ENCODE measurements at places on chromosomes 12 and 14.

- peak; percentile 1 for DNase-seq
Observed at GRCh38 chr12:125330645-125331341, 265.6 kb downstream of the AACS start.

GRCh38 chr14:95666450-95666849 lies 19.8 kb upstream of the TCL1B start:
- no peak for DNase-seq

- DNase-seq, result no peak
Observed at GRCh38 chr14:94011795-94012194, 14.3 kb upstream of the OTUB2 start.

- no peak for DNase-seq
Observed at GRCh38 chr12:67498991-67499390, 149.6 kb upstream of the DYRK2 start.

DNA sequence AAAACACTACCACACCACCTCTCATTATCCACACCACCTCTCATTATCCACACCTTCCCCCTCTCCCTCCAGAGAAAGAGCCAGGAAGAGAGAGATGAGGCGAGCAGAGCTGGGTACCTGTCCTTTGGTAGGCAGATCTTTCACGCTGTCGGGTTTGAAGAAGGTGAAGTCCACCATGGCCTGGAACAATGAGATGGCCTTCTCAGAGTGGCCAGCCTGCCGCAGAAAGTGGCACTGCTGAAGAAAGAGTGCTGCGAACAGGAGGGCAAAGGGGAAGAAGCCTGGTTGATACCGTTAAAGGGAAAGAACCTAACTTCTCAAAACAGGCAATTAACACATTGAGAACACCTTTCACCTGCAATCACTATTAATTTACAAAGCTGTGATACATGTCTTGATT lies 30.6 kb downstream of the NRDE2 start:
- DNase-seq, result no peak

DNA sequence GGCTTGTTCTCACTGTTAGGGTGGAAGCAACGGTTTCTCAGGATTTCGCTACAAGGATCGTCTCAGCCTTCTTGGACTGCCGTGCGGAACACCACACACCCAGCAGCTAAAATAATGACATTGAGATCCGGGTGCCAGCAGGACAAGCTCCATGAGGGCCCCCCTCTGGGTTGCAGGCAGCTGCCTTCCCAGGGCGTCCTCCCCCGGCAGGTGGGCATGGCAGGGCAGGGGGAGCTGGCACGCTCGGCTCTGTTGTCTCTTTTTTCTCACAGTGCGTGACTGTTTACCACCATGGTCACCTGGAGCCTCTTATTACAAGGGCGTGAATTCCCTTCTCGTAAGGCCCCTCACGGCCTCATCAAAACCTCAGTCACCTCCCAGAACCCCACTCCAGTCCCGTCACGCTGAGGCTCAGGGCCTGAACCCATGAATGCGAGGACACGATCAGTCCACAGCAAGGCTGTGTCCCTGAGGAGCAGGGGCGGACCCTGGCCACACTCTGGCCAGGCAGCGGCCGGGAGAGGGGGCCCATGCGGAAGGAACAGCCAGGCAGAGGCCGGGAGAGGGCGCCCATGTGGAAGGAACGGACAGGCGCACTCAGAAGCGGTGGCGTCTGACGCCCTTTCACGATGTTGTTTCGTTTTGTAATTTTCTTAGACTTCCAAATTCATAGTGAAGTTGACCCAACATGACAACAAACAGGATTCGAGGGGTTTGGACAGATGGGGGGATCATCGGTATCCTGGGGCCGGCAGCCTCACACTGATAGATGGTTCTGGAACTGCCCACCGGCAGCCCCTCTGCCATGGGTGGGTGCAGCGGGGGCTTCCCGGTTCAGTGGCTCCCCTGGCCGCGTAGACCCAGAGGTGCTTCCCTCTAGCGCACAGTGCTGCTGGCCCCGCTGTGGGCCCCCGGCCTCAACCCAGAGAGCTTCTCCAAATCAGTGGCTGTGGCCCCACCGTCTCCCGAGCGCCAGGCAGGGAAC lies 10.0 kb downstream of the LRCOL1 start:
- DNase-seq, result no peak

GRCh38 chr14:100891501-100892445 lies 11.7 kb downstream of the RTL1 start:
- DNase-seq, result no peak

GRCh38 chr12:8661751-8662150 lies 875 bp downstream of the MFAP5 start:
- no peak for DNase-seq

DNA sequence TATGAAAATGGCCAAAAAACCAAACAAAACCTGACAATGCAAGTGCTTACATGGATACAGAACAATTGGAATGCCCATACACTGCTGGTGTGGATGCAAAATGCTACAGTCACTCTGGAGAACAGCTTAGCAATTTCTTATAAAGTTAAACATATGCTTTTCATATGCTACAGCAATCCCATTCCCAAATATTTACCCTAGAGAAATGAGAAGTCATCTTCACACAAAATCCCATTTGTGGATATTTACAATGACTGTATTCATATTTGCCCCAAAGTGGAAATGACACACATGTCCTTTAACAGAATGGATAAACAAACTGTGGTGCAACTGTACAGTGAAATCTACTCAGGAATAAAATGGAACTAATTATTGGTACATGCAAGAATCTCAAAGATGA lies 20.4 kb downstream of the SAV1 start:
- DNase-seq, result no peak

DNA sequence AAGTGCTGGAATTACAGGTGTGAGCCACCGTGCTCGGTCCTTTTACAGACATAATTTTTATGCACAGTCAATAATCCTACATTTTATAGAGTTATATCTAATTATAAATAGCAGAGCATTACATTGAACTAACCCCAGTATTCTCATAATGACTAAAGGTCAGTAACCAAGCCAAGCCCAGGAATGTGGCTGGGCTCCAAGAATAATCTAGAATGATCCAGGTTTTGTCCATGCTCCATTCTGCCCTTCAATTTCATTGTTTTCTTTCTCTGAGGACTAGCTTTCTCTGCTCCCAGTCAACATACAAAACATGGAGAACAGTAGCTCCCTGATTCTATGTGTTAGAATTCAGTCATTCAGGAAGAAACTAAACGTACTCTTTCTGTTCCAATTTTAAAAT lies 92.1 kb upstream of the KRR1 start:
- no peak for DNase-seq

DNA sequence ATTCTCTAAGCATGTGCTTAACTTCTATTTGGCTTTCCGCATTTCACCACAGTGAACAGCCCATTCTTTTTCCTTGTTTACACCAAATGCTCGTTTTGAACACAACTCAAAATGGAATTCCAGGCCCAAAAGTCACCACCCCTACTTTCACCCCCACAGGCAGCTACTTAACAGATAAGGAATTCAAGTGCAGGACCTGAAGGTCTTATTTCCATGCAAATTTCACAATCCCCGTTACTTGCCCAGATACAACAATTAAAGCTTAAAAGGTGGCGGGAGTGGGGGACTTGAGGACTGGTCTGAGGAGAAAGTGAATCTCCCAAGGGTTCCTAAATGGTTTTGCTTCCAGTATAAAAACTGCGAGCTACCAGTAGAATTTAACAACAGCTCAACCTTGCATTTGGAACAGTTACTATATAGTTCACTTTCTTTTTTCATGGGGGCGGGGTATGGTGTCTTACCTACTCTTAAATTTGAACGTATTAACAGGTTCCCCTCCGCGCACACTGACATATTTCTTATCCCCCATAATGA lies 3.7 kb downstream of the USP44 start:
- DNase-seq, result no peak

DNA sequence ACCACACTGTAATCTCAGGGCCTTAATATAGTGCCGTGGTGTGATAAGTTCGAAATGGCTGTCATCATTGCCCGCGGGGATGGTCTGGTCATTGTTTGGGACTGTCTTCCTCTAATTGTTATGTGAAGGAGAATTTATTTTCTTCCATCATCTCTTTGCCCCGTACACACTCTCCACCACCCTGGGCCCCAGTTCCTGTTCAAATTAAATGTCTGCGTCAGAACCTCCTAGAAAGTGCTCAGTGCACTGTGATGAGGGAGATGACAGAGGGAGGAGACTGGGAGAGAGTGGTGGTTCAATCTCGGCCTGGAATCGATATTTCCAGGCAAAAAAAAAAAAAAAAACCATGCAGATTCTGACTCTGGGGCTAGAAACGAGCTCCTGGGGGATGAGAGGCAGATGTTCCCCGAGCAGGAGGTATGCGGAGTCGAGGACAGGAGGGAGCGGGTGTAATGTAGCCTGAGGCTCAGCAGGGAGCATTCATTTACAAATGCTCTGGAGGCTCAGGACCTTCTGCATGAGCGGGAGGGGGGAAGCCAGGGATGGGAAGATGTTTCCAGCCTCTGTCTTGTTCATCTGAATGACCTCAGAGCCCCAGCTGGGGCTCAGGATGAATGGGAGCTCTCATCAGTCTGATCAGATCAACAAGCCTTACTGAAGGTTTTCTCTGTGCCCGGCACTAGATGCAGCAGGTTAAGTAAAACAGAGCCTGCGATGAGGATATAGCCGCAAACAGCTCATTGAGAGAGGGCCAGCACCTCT lies 219.5 kb downstream of the TBX5 start:
- DNase-seq, result no peak

GRCh38 chr12:113860950-113861349 lies 105.2 kb downstream of the RBM19 start:
- DNase-seq, result no peak

DNA sequence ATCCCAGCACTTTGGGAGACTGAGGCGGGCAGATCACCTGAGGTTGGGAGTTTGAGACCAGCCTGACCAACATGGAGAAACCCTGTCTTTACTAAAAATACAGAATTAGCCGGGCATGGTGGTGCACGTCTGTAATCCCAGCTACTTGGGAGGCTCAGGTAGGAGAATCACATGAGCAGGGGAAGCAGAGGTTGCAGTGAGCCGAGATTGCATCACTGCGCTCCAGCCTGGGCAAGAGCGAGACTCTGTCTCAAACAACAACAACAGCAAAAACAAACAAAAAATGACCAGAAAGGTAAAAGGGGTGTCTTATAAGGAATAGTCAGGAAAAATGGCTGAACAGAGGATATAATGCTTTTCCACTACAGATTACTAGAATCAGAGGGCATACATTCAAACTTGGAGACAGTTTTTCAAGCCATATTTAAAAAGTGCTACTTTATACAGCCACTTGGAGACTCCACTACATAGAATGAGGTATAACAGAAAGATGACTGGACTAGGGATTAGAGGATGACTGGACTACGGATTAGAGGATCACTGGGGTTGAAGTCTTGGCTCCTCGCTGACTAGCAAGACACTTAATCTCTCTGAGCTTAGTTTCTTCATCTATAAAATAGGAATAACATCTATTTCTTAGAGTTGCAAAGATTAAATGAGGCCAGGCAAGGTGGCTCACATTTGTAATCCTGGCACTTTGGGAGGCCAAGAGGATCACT lies 4.9 kb upstream of the CS start:
- no peak for DNase-seq

DNA sequence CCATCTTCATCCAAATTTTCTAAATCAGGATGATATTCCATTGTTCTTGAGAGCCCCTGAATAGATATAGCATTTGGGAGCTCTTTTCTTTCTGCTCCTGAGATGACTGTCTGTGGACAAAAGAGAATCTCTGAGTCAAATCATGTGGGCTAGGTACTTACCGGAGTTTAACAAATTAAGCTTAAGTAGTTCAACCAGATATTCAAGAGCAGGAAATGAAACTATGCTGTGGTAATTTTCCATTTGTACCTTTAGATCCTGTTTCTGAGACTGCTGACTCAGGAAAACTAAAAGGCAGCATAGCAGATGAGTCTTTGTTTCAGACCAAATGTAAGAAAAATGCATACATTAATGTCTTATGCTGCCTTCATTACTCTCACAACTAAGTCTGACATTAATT lies at the start of gene CLEC7A:
TSS of gene CLEC7A (minus strand) at position 158 of the 400 bp plus-strand sequence. CDS start at position 41, 117 bp downstream.
- DNase-seq, result no peak

GRCh38 chr12:13153180-13153579 lies 43.3 kb upstream of the EMP1 start:
- no peak for DNase-seq

DNA sequence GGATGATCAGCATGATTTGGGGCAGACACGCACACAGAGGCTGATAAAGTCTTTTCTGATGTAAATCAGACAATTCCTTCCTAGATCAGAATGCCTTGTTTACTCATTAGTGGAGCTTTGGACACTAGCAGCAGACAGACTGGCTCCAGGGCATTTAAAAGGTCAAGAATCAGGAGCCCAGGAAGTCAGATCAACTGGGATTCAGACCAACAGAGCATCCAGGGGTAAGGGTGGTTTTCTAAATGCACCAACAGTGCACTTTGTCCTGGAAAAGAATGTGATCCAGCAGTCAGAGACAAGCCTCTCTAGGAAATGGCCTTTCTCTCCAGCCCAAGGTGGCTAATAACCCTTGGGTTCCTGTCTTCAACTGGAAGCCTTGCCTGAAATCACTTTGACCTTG lies 405.3 kb downstream of the MED13L start:
- DNase-seq, result no peak

GRCh38 chr14:61839507-61839906 lies 77.3 kb downstream of the SNAPC1 start:
- no peak for DNase-seq

DNA sequence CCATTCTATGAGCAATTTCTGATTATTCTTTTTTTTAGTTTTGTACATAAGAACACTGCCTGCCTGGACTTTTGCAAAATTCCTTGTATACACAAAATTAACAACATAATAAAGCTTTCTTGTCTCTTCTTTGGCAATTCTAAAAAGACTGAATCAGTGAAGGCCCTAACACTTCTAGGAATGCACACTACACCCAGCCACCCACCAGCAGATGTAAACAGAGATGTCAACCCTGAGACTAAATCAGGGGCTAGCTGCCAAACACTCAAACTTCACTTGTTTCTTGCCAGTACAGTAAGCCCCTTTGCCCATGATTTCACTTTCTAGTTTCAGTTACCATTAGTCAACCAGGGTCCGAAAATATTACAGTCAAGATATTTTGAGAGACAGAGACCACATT lies 15.5 kb downstream of the DCAF5 start:
- DNase-seq, result no peak

GRCh38 chr14:89283327-89284060 lies 133.5 kb downstream of the FOXN3 start:
- no peak for DNase-seq

DNA sequence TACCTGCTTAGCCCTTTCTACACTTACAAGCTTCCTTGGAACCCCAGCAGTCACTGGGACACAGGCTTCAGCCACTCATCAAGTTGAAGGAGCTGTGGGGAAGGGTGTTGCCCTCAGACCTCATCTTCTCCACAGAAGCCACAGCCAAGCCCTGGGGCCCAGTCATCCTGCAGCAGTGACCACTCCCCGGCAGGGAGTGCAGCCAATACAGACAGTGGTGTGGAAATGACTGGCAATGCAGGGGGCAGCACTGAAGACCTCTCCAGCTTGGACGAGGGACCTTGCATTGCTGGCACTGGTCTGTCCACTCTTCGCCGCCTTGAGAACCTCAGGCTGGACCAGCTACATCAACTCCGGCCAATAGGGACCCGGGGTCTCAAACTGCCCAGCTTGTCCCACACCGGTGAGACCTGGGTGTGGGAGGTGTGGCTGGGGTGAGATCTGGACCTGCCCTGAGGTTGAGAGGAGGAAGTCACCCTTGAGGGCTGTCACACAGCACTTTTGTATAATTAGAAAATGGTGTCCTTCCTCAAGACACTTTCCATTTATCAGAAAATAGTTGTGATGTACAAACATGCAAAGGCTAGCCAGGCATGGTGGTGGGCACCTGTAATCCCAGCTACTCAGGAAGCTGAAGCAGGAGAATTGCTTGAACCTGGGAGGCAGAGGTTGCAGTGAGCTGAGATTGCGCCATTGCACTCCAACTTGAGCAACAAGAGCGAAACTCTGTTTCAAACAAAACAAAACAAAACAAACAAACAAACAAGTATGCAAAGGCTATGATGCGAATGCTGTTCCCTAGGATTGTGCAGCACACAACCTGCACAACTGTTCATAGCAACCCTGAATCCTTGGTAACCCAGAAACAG lies 9.9 kb downstream of the GLI1 start:
- no peak for DNase-seq

All from activated CD4-positive, alpha-beta T cell treated with anti-CD3 and anti-CD28 coated beads, Interleukin-2, amount 50 U/mL, for 4 hours (primary cell).